Stomach (tissue), 19 donors: ENCODE measurements at places on chromosomes 7 and 10. TPM values are rescaled to one million over a fixed set of nuclear protein-coding genes. Genes with fewer than 3 reads are reported as not detected.
A peak's percentile ranks its signal among the peaks of the same experiment; 100 is the strongest.

CFTR gene
- polyA plus RNA-seq = 1.7 TPM

MIOS gene
- polyA plus RNA-seq = 16.3 TPM

IFIT3 gene
- 7.9 TPM for polyA plus RNA-seq

DNA sequence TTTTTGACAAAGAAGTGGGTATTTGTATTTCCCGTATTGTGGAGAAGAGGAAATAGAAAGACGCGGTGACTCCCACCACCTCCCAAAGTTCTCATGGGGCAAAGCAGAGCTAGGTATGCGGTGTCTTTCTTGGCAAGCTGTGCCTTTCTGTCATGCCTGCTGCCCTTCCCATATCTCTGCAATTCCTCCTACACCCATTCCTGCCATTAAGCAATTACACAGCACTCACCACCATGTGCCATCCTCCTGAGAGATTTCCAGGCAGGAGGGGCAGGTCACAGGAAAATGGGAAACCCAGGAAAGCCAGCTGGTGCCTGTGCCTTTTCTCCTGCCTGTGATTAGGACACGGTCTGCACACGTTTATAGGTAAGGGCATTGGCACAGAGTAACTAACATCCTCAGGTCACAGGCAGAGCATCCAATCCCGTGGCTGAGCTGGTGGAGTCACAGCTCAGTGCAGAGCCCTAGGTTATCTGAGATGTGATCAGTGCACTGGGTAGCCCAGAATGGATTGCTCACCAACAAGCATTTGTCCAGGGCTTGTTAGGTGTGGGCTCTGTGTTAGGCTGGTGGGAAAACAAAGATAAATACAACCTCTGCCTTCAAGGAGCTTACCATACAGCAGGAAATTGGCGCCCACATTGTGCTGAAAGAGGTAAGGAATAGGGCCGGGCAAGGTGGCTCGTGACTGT, 9.4 kb upstream of the CRTAC1 start:
- no peak for DNase-seq

GRCh38 chr10:22849077-22849805, 78.6 kb upstream of the ARMC3 start:
- peak; percentile 76 for DNase-seq

- DNase-seq = no peak
Observed at GRCh38 chr7:1431634-1432380, 27.5 kb downstream of the MICALL2 start.

GRCh38 chr10:123614888-123615287, 51.3 kb upstream of the GPR26 start:
- peak; percentile 88 for DNase-seq

DNA sequence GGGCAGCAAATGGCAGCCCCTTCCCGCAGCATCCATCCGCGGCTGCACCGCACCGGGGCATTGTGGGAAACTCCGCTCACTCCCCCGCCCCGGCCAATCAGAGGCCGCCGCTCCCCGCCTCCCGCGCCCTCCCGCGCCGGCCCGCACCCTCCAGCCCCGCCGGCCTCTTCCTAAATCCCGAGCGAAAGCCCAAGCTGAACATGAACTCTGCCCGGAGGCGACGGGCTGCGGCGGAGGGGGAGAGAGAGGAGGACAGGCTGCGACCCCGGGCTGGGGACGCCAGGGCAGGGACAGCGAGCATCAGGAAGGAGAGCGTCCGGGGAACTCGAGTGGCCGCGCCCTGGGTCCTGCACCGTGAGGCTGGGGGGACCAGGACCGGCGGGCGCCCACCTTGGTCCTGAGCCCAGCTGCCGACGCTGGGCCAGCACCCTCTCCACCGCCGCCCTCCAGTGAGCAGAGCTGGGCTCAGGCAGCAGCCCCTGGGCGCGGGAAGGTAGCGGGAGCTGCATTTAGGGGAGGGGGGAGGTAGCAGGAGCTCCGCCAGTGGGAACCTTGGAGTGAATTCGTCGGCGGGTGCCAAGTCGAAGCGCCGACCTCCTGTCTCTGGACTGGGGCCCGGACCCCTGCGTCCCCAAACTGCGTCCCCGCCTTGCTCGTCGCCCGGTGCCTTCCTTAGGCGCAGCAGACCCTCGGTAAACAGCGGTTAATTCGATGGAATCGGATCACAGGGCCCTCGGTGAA, at the start of gene DGKI:
Gene DGKI (minus strand): TSS at position 148 of the 741 bp plus-strand sequence.
- DNase-seq = no peak

DNA sequence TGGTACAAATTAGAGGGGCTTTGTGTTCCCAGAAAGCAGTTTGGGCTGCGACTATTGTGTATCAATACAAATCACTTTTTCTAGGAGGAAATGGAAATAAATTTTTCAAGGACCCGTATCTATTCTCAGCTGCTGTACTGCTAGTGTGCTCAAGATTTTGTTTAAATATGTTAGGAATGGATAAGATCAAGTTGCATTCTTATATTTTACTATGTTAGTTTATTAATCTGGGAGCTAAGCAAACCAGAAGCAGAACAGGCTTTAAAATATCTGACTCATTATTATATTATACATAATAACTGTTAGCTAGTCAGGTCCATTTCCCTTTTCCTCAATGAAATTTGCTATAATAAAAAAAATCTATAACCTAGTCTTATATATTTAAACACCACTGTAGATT, 11.1 kb upstream of the GLCCI1 start:
- DNase-seq = no peak

DNA sequence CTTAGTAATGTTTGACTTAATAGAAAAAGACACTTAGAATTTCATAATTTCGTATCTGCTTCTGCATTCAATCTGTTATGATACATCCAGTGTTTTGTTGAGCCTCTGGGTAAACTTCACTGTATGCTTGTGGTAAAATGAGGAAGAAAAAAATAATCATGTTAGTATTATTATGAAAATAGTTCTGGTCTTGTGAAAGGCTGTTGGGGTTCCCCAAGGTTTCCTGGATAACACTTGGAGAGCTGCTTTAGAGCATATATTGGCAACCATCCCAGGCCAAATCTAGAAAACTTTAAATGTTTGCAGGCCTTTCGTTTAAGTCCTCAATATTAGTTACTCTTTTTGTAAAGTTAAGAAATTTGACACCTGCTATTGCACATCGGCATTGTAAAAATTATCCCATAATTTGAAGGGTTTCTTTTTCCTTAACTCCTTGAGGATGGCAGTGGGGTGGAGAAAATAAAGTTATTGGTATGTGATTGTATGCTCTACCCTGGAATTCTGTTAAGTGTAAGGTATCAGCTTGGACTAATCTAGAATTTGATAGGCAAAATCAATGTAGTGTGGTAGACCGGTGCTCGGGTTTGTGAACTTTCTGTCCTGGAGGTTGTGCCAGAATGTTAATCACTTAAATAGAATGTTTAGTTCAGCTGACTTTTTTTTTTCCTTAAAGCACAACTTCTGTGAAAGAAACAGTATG, 54.5 kb downstream of the WAC start:
- peak; percentile 25 for DNase-seq

DNA sequence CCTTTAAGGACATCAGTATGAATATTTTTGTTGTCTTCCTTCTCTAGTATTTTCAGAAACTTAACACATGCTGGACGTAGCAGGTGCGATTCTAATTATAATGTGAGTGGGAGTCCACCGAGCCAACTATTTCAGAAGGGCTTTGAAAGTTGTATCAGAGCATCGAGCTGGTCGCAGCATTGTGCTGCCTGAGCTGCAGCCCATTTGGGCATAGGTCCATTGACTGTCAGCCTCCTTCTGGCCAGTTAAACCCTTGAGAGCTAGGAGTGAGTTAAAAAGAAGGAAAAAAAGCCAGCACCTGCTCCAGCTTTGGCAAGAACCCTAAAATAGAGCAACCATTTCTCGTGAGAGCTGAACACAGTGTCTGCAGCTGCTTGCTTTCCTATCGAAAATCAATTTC, 47.8 kb downstream of the SLC35G1 start:
- DNase-seq = no peak

- no peak for DNase-seq
Observed at GRCh38 chr7:86592185-86592584, 51.5 kb upstream of the GRM3 start.

DNA sequence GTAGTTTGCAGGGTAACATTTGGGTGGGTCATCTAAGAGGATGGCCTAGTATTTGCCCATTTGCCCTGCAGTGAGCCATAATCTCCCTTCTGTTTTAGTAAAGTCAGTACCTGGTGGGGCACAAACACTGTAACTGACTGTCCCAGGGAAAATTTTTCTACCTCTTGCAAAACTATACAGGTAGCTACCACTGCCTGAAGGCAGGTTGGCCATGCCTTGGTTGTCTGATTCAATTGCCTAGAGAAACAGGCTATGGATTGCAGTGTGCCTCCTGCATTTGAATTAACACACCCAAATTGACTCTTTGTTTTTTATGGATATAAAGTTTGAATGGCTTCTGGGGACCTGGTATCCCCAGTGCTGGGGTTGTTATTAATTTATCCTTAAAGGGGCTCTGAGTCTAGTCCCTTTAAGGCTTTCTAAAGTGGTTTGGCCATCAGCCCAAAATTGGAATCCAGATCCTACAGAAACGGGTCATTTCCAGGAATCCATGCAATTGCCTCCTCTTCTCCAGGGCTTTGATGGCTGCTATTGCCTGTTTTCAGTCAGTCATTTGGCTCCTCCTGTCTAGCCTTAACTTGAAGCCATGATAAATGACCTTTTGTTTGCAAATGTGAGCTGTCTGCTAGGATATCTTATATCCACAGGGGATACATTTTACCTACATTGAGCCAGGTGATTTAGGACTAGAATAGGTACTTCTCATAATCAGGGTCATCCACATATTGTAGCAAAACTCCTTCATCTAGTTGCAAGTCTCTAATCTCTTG, 89.1 kb downstream of the STRA8 start:
- no peak for DNase-seq

DNA sequence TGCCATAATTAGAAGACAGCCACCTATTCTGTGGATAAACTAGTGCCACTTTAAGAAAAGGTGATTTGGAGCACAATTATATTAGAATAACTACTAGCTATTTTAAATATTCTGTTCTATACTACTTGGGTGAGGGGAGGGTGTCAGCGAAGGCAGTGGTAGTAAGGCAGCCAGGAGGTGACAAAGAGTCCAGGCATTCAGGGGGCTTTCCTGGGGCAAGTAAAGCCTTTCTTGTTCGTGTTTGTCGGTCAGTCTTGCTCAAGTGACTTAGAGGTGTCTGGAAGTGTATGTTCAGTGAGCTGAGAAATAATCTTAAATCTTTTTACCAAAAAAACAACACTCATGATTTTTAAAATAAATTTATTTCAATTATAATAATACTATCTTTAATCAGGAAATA, 34.4 kb downstream of the ADD3 start:
- DNase-seq = no peak

GRCh38 chr10:95896071-95896850, 11.5 kb upstream of the CC2D2B start:
- DNase-seq = no peak

GRCh38 chr10:52609626-52610240, 162.9 kb downstream of the MBL2 start:
- no peak for DNase-seq

- no peak for DNase-seq
Observed at GRCh38 chr10:78713659-78714058, 355.1 kb upstream of the ZMIZ1 start.

DNA sequence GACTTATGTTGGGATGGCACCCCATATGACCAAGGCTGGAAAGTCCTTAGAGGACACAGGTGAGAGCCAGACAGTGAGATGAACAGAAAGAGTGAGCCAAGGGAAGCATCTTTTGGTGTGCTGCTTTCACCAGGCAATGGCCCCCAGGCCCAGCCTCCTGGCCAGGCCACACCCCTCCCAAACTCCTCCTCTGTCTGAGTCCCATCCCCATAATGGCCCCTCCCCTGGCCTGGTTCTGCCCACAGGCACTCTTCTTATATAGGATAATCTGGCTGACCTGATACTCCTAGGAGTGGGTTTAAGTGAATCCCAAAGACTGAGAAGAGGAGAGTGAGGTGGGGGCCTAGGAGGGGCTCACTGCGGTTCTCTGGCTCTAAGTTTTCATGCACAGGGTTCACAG, 252.5 kb downstream of the RPS24 start:
- no peak for DNase-seq

- no peak for DNase-seq
Observed at GRCh38 chr7:15086131-15086611, 183.6 kb upstream of the DGKB start.

GRCh38 chr7:100886936-100887515, 2.5 kb downstream of the UFSP1 start:
- no peak for DNase-seq
